ENCODE measurements at places on chromosomes 3 and 15.

- DNase-seq: no peak
These were observed 138.2 kb downstream of the EPHA3 start for GRCh38 chr3:89245612-89246011.

DNA sequence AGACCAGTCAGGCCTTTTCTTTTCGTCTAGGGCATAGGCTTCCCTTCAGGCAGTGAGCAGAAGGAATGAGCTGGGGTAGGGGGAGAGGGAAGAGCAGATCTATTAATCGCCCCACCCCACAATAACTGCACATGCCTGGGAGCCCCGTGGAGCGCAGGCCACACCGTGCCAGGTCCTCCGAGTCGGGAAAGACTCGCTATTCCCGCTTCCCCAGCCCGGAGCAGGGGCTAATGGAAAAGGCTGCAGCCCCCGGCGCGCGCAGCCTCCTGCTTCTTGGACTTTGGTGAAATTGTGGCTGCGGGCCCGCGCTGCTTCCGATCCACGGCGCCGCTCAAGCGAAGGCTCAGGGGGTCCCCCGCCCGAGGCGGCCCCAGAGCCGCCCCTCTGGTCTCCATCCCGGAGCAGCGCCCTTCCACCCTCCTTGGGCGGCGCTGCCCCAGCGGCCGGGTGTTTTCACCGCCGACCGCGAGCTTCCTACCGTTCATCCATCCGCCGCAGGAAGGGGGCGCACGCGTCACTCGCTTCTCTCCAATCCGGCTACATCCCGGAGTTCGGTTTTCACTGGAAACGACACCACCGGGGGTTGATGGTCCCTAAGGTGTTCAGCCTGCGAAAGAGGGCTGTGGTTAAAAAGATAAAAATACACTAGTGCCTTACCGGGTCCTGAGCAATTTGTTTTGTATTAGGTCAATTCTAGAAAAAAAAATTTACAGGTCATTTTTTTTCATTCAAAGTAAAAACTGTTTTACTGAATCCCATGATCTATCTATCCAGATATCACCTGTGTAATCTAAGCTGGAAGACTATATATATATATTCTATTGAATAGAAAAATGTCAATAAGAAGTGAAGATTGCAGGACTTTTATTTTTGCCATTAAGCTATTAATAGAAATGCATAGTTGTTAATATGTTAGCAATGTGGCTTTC, 4.4 kb upstream of the SYNM start:
- DNase-seq: peak; percentile 44

GRCh38 chr15:55954862-55955605, 38.4 kb downstream of the NEDD4 start:
- DNase-seq: no peak

- no peak for DNase-seq
These were observed 467.3 kb downstream of the SHQ1 start for GRCh38 chr3:72380711-72381493.

- DNase-seq: peak; percentile 51
These were observed 453.7 kb downstream of the FOXP1 start for GRCh38 chr3:71129611-71130431.

GRCh38 chr3:113545594-113545993, 13.2 kb downstream of the SIDT1 start:
- no peak for DNase-seq

GRCh38 chr3:18100121-18100520, 325.0 kb downstream of the SATB1 start:
- no peak for DNase-seq

DNA sequence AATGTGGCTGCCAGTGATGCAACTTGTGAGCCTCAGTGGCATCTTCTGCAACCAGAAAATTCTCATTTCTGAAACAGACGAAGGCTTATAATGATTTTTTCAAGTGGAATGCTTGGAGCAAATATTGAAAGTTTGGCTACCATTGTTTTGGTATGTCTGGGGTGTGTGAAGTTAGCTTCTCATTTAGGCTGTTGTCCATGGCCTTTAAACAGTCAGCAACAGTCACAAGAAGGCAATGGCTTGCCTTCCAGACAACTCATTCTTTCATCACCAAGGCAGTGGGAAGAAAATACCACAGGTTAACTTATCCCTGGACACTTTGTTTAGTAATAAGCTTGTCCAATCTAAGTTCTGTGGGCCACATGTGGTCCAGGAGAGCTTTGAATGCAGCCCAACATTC, 4.7 kb upstream of the BNC1 start:
- DNase-seq: no peak

DNA sequence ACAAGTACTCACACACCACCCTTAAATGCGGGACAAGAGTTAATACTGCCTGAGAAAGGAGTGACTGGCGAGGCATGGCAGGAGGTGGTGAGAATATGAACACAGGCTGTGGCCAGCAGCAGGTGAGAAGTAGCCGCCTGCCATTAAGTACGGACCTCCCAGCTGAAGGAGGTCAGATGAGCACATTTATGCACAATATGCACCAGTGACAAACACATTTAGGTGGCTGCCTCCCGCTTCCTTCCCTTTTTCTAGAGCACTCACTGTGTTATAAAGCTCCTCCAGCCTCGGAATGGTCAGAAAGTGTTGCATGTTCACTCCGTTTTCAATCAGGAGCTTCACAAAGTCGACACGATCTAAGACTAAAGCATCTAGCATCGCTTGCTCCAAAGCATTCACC, 52.4 kb downstream of the TRPM1 start:
- no peak for DNase-seq

- DNase-seq: peak; percentile 78
These were observed at the start of gene VGLL4 for GRCh38 chr3:11643605-11644087. Gene VGLL4, minus strand, starts transcription at chr3:11643915. Its CDS starts 397 bp downstream, at chr3:11643518.

DNA sequence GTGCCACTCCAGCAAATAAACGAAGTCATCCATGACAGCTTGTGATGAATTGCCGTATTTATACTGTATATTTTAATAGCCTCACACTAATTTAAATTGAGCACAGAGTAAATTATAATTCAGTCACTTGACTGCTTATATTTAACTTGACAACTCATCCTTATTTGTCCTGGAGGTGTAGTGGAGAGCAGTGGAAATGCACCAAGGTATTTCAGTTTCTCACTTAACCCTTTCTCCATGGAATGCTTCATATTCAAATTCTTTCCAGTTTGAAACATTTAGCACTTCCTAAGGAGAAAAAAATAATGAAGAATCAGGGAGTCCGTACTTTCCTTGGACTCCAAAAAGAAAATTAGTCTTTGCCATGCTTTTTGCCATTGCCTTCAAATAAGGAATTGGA, 99.0 kb downstream of the MAP2K5 start:
- DNase-seq: no peak

DNA sequence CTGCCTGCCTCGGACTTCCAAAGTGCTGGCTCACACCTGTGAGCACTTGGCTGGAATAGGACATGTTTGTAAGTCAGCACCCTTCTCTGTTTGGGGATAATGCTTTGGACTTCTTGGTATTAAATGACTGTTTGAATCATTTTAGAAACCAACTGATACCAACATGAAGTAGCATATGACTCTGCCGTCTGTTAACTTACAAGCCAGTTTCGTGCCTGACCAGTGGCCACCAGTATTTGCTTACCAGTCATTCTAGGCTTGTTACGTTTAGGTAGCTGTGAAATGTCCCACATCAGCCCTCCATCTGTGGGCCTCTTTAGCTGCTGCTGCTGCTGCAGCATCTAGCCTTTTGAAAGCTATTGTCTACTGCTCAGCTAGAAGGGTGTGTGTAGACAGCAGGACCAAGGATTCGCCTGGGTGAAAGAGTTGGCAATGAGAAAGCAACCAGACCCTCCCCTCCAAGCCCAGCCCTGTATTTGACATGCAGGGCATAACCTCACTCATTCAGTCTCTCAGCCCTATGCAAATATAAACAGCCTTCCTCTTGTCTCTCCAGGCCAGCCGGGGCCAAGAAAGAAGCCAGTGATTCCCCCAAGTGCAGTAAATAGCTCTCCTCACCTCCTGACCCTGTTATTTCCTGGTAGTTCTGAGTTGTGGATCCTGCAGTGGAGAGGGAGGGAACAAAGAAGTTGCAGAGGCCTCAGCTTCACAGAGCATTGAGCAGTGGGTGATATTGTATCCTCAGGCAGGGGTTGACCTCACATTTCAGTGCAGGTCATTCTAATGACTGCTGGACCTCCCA, 51.0 kb downstream of the NKIRAS1 start:
- no peak for DNase-seq

DNA sequence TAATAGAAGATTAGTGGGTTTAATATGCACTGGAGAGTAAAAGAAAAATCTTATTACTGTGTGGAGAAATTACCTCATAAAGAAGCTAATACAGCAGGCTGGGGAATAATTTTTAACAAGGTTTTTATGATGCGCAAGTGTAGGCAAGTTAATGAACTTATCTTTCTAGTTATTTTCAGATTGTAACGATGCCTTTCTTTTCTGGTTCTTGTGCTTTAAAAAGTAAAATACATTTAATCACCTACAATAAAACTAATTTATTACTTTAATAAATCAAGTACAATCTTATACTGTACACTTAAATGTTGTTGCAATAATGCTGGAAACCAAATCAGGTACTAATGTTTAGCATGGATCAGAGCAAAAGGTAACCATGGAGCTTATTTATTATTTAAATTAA, 266.6 kb downstream of the ZIC1 start:
- DNase-seq: no peak

DNA sequence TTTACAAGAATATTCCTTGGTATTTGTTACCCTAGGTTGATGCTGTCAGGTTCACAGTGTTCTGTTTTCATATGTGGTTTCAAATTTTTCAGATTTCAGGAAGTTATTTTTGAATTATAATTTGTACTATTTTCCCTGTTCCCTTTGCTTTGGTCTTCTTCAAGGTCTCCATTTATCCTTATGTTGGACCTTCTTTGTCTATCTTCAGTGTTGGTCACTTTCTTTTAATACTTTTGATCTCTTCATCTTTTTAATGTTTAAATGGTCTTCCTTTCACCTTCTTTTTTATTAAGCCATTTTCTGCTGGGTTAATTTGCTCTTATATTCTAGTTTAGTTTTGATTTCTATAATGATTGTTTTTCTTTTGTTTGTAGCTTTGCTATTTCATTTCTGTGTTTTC, 61.3 kb downstream of the KLHL25 start:
- no peak for DNase-seq

DNA sequence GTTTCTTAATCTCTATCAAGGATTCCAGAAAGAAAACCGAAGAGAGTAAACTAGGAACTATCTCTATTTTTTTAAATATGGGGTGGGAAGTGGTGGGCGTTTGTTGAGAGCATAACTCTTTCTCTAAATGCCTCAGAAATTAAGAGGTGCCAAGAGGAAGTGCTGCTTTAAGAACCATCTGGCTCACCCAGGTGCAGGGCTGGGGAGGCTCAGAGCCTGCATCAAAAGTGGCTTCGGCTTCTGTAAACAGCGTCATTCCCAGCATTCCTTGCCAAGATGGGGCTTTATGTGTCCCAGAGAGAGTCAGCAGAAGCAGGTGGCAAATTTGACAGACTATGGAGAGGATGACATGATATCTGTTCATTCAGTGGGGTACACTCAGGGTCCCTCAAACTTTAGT, 123.3 kb upstream of the BFSP2 start:
- no peak for DNase-seq

DNA sequence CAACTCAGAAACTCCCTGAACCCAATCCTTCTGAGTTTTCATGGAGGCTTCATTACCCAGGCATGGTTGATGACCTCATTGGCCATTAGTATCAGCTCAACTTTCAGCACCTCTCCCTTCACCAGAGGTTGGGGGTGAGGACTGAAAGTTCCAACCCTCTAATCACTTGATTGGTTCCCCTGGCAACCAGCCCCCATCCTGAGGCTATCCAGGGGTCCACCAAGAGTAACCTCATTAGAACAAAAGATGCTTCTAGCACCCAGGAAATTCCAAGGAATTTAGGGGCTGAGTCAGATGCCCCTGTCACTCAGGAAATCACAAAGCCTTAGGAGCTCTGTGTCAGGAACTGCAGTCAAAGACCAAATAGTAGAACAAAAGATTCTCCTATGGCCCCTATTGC, 43.8 kb downstream of the ADAMTSL3 start:
- no peak for DNase-seq

GRCh38 chr15:58142827-58143461, 4.8 kb downstream of the AQP9 start:
- DNase-seq: no peak

- no peak for DNase-seq
These were observed 444.5 kb downstream of the EPHB1 start for GRCh38 chr3:135239615-135239884.

GRCh38 chr3:181610973-181611265, 100.8 kb upstream of the SOX2 start:
- DNase-seq: no peak

DNA sequence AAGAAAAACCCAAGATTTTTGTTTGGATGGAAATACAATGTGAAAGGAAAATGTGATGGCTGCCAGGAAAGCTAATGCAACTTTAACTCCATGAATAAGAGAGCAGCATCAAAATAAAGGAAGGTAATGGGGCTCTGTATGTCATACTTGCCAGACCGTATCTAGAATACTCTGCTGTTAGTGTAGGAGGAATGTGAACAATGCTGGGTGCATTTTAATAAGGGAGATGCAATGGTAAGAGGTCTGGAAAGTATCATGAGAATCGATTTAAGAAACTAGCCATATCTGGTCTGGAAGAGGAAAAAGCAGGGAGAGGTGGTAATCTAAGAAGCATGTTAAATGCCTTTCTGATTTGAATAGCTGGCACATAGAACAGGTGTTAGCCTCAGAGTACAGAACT, 239.6 kb downstream of the GBE1 start:
- no peak for DNase-seq

DNA sequence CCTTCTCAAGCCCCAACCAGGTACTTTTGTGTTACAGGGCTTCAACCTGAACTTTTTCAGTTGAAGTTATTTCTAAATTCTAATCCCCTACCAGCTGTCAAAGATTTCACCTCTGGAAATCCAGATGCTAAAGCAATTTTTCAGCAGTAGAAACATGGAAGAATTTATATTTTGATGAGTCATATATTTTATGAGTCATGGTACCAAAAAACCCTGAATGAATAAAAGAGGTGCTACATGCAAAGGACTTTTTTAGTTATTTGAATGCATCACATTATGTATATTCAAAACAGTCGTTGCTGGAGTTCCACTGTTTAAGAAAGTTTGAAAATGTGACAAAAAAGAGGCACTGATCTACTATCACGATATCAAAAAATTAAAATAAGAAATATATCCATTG, 96.0 kb upstream of the ZNF385D start:
- no peak for DNase-seq

GRCh38 chr3:131702146-131702545, 199.4 kb upstream of the MRPL3 start:
- no peak for DNase-seq
